ENCODE measurements at places on chromosomes 13 and 19.

DNA sequence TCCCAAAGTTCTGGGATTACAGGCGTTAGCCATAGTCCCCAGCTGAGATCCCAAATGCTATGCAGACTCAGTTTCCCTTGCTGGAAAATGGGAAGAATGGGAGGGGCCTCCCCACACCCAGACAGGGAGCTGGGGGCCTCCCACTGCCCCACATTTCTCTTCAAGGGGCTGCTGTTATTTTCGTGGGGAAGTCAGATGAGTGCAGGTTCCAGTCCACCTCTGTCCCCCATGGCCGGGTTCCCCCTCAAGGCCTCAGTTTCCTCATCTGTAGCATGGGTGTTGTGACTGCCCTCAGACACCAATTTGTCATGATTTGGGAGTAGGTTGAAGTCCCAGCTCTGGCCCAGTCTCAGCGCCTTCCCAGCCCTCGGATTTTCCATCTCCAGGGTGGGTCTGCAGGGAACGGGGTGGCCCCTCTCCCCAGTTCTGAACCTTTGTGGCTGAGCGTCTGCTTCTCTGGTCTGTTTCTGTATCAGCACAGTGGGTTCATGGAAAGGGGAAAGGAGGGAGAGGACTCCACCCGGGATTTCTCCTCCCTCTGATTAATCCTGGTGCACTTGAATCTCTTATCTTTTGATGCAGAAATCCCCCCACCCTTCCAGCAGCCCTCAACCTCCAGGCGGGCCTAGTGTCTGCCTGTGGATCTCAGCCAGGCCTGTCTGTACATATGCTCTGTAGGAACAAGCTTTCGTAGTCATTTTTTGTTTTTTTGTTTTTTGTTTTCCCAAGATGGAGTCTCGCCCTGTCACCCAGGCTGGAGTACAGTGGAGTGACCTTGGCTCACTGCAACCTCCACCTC lies 12.2 kb downstream of the NFIC start:
- no peak for DNase-seq

DNA sequence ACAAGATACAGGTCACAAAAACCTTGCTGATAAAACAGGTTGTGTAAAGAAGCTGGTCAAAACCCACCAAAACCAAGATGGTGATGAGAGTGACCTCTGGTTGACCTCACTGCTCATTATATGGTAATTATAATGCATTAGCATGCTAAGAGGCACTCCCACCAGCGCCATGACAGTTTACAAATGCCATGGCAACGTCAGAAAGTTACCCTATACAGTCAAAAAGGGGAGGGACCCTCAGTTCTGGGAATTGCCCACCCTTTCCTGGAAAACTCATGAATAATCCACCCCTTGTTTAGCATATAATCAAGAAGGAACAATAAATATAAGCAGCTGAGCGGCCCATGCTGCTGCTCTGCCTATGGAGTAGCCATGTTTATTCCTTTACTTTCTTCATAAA lies 434.1 kb downstream of the ZNF536 start:
- DNase-seq = no peak

DNA sequence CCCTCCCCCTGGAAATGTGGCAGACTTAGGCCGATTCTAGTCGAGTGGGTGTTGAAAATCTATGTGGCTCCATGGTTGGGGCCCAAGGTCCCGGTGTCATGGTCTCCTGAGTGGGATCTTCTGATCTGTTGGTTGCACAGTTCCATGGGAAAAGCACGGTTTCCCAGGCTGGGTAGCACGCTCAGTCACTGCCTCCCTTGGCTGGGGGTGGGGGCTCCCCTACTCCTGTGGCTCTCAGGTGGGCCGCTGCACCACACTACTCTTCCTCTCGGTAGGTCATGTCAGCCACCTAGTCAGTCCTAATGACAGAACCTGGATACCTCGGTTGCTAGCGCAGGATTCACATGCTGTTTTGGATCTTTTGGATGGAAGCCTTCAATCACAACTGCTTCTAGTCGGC lies 247.0 kb downstream of the SPRY2 start:
- DNase-seq = no peak

- no peak for DNase-seq
Measured at GRCh38 chr19:41318696-41319499, 8.9 kb downstream of the CCDC97 start.

GRCh38 chr13:44359983-44360375 lies 13.6 kb upstream of the SERP2 start:
- no peak for DNase-seq

DNA sequence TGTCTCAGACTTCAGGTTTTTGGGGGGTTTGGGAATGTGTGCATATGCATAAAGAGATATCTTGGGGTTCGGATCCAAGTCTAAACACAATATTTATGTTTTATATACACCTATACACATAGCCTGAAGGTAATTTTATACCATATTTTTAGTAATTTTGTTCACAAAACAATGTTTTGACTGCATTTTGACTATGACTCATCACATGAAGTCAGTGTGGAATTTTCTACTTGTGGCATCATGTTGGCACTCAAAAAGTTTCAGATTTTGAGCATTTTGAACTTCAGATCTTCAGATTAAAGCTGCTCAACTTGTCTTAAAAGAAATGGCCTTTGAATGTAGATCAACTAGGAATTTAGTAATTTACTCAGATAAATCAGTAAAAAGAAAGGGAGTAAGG lies 712.9 kb upstream of the GPC6 start:
- DNase-seq = no peak

- no peak for DNase-seq
Measured at GRCh38 chr13:106569233-106570095, 1.5 kb upstream of the ARGLU1 start.

DNA sequence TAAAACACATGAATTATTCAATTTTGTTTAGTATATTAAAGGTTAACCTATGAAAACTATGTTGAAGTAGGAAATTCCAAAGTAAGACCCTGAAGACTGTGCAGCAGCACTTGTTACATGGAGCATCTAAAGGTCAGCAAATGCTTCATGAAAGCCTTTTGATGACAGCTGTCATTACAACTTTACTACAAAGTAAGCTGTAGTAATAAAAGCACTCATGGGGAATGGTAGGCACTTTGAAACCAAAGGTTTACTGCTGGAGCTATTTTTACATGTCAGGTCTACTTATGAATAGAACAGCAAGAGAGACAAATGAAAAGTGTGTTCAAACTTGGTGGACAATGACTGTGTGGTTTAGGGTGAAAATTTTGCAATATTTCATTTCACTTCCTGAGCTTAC lies 672.5 kb upstream of the PCDH20 start:
- DNase-seq = no peak

GRCh38 chr19:29712744-29713516 lies 2.1 kb downstream of the C19orf12 start:
- no peak for DNase-seq

DNA sequence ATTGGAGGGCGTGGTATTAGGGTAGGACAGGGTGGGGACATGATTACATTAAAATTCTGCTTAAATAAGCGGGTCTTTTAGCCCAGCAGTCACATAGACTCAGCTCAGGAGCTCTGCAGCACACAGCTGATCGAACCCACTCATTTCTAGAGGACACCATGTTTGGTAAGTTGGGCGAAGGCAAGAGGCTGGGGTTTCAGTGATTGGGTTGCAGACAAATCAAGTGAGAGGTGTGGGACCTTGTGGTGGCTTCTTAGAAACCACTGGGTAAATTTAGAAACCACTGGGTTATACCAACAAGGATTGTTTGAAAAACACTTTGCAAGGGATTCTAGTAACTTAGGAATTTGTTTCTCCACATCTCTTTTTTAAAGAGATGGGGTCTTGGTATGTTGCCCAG lies at the start of gene LEUTX:
LEUTX (plus strand) TSS at position 92 of the 400 bp plus-strand sequence; CDS start at position 159, 67 bp downstream.
- no peak for DNase-seq

DNA sequence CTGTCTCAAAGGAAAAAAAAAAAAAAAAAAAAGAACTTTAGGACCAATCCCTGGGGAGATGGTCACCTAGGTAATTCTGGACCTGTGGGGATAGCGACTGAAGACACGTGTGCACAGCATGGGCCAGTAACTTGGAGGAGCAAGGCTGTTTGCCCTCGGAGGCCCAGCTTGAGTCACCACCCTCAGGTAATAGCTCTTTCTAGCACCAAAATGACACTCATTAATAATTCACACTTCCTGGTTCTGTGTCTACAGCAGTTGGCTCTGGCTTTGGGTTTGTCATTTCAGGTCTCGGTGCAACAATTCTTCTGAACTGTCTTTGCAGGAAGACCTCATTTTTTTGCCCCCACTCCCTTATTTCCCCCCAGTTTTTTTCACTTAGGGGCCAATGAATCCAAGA lies 3.9 kb upstream of the ATP11A start:
- no peak for DNase-seq

- no peak for DNase-seq
Measured at GRCh38 chr13:92994056-92994455, 232.6 kb upstream of the GPC6 start.

DNA sequence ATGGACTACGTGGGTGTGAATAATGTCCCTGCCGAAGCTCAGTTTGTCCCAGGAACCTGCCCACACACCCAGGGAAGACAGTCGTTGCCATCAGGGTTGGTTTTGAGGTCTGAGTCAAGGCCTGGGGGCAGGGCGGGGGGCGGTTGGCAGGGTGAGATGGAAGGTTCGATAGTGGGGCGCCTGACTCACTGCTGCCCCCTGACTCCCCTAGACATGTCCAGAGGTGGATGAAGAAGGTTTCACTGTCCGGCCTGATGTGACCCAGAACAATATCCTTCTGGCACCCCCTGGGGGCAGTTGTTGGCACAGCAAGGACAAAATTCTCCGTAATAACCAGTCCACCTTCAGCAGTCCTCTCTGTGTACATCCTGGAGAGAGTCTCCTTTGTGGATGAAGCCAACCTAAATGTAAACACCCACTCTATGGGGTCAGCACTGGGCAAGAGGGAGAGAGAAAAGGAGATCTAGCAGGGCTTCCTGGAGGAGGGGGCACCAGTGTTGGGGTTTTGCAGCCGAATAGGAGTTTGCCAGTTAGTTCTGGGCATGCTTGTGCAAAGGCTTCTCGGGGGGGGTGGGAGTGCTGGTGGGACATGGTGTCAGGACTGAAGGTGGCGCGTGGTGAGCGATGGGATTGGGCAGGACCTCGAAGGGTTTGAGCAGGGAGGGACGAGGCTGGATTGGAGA lies 19.6 kb upstream of the B3GNT3 start:
- DNase-seq = no peak

DNA sequence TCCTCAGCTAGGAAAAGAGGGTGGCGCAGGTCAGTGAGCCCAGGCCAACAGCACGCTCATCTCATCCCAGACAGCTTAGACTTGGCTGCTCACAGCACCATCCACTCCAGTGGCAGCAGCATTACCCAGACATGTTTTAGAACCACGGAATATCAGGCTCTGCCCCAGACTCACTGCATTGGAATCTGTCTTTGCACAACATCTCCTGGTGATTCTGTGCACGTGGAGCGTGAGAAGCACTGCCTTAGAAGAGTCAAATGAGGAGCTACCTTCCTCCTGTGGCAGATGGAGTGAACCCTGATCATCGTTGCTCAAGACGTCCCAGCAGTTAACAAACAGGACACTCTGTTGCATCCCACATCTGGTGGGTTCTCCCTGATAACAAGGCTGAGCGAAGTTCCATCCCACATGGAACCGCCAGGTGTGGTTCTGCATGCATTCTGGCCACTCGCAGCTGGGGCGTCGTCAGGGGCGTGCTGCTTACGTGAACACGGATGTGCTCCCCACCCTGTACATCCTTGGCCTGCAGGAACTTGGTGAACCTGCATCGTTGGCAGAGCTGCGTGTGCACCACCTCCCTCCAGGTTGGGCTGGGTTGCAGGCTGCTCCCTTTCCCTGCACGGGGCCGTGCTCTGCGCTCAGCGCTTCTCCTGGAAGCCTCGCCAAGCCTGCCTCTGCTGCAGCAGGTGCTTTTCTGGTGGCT lies 25.2 kb upstream of the ATP11A start:
- no peak for DNase-seq
